ENCODE measurements at places on chromosomes 5 and 9. TPM values are rescaled to one million over a fixed set of nuclear protein-coding genes. Genes with fewer than 3 reads are reported as not detected.

OBP2B gene
- not detected for total RNA-seq

TXNDC8 gene
- total RNA-seq = not detected

IL4 gene
- not detected for total RNA-seq

CCNJL gene
- under 0.01 TPM for total RNA-seq

HAVCR2 gene
- total RNA-seq = 0.22 TPM

BAAT gene
- total RNA-seq = not detected

ANGPTL2 gene
- under 0.01 TPM for total RNA-seq

PCDHGB5 gene
- 15.4 TPM for total RNA-seq
